ENCODE measurements at places on chromosomes 2 and 18. TPM values are rescaled to one million over a fixed set of nuclear protein-coding genes. Genes with fewer than 3 reads are reported as not detected.

DNA sequence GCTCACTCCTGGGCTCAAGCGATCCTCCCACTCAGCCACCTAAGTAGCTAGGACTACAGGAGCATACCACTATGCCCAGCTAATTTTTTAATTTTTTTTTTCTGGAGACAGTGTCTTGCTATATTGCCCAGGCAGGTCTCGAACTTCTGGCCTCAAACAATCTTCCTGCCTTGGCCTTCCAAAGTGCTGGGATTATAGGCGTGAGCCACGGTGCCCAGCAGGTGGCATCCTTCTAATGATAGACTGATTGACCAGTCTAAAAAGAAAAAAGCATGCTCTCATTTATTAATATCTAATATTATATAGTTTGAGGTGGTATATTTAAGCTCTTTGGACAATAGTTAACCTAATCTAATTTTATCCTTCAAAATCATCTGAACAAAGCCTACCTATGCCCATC is 198.6 kb downstream of the CAMKMT start:
- no peak for DNase-seq

The PKDCC gene
- polyA plus RNA-seq = 185 TPM

The MERTK gene
- 4.9 TPM for polyA plus RNA-seq

GRCh38 chr2:193847991-193848390 is 1653.3 kb upstream of the TMEFF2 start:
- no peak for DNase-seq

- no peak for DNase-seq
These were observed 97.6 kb downstream of the POLE4 start for GRCh38 chr2:75055820-75056675.

GRCh38 chr2:189558516-189559272 is 21.9 kb downstream of the SLC40A1 start:
- no peak for DNase-seq

GRCh38 chr2:197615016-197615652 is 60.3 kb downstream of the RFTN2 start:
- no peak for DNase-seq

The KCNE4 gene
- polyA plus RNA-seq = 0.71 TPM

The FEV gene
- polyA plus RNA-seq = not detected

- no peak for DNase-seq
These were observed 5.4 kb downstream of the GCC2 start for GRCh38 chr2:108454440-108454839.

GRCh38 chr2:144914113-144914512 is 394.2 kb upstream of the ZEB2 start:
- no peak for DNase-seq

The PCARE gene
- polyA plus RNA-seq = 0.34 TPM

GRCh38 chr2:234488913-234489451 is 7.9 kb downstream of the ARL4C start:
- no peak for DNase-seq

DNA sequence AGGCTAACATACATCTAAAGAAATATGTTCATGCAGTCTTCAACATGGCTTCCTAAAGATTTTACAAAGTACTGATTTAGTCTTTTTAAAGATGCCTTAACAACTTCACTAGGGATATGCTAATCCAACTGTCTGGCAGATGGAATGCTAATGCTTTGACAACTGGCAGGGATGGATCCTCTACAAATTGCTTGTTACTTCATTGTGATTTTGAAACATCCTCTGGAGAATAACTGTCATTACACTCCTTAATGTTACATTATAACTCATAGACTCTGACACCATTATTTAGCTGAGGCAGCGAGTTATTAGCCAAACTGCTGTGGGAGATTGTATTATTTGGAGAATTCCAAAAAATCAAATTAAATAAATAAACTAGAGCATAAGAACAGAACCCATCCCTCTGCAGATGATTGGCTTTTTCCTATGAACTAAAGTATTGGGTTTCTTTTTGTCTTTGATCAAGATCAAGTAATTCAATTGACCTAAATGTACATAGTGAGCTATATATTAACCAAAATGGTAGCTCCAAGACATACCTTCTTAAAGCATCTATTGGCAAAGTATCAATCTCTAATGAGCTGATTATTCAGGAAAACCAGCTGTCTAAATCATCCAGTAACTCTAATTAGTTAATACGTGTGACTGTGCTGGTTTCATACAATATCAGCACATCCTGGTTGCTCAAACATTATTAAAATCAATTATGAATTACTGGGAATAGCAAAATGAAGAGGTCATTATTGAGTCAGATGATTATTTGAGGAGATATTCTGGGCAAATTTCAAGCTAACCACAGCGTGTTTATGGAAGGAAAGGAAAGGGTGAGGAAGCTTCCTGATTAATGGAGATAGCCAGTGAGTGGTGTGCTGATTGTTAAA is 321.3 kb upstream of the TFPI start:
- no peak for DNase-seq

DNA sequence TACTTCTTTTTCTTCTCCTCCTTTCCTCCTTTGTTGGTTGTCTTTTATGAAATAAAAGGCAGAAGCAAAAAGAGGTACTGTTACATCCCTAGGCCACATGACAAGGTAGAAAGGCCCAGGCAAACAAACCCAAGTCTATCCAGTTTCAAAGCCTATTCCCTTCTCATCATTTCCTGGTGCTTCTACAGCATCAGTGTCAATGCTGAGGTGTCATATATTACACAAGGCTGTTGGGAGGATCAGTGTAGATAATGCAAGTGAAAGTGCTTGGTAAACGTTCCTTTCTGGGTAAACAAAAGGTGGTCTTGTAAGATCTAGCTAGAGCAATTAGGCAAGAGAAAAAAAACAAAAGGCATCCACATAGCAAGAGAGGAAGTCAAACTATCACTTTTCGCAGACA is 64.9 kb downstream of the EVA1A start:
- DNase-seq = no peak

DNA sequence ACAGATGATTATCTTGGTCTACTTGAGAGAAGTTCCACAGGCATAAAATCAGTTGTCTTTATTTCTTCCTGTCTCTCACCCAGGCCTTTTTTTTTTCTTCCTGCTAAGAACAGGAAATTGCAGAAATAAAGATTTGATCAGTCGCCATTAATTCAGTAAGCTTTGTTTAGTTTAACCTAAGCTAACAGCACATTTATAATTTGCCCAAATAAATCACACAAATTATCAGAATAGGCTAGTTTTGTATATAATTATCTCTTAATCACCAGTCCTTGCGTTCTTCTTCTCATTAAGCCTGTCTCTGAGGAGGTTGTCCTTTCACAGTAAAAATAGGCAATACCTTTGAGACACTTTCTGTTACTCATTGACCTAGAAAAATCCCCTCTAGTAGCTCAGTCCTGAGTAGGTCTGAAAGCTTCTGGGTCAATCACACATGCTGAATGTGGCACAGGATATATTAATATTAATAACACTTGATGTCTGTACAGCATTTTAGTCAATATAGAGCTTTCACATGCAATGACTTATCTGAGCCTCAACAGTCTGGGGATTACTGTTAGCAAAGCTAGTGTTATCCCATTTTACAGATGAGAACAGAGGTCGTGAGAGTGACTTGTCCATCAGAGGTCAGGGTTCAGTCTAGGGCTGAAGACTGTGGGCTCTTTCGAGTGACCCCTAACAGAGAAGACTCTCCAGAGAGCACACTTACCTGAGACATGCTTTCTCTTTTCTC is 11.2 kb upstream of the STK17B start:
- DNase-seq = no peak

The CD226 gene
- polyA plus RNA-seq = 0.02 TPM

The HOXD10 gene
- polyA plus RNA-seq = not detected

DNA sequence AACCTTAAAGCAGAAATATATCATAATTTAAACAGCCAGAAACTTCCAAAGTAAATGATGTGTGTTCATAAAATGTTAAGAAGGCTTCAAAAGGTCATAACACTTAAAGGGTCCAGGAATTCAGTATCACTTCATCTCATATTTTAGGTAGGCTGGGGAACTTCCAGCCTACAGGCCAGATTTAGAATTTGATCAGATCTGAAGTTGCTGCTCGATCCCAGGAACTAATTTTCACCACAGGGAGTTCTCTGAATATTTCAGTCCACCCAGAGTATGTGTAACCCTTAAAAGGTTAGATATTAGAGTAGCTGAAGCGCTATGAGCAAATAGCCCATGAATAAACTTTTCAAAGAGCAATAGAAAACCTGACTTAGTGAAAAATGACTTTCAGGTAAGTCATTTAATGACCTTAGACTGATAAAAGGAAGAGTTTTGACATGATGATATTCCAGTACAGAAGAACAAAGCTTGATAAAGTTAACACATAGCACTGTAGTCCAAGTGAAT is 1.7 kb downstream of the WIPF1 start:
- DNase-seq = no peak
